ENCODE measurements at places on chromosomes 13 and 19. TPM values are rescaled to one million over a fixed set of nuclear protein-coding genes. Genes with fewer than 3 reads are reported as not detected.

The CYP4F2 gene
- total RNA-seq, result 1.1 TPM

DNA sequence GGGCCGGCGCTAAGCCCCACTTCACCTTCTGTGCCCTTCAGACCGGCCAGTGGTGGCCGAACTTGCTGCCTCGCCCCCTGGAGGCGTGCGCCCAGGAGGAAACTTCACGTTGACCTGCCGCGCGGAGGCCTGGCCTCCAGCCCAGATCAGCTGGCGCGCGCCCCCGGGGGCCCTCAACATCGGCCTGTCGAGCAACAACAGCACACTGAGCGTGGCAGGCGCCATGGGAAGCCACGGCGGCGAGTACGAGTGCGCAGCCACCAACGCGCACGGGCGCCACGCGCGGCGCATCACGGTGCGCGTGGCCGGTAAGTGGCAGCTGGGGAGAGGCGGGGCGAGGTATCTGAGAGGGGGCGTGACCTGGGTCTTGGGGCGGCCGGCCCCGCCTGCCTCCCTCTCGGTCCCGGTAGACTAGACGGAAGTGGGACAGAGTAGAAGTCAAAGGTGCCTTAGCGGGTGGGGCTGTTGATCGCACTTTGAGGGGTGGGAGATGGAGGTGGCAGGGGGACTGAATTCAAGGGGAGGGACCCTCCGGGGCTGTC lies 5.6 kb downstream of the ICAM5 start:
- no peak for DNase-seq

- DNase-seq, result no peak
Measured at GRCh38 chr19:55459950-55460657, 1.3 kb downstream of the ISOC2 start.

The PTPRH gene
- total RNA-seq, result 21.4 TPM

- no peak for DNase-seq
Measured at GRCh38 chr13:75345193-75345592, 136.8 kb downstream of the TBC1D4 start.

The GJB2 gene
- 5.5 TPM for total RNA-seq

The ZNF439 gene
- total RNA-seq, result 0.83 TPM

The ZNF723 gene
- not detected for total RNA-seq

GRCh38 chr13:48569104-48569666 lies 36.3 kb upstream of the RCBTB2 start:
- no peak for DNase-seq

GRCh38 chr19:1540365-1540925 lies 16.6 kb downstream of the PLK5 start:
- no peak for DNase-seq

GRCh38 chr19:21101521-21102242 lies 19.7 kb downstream of the ZNF714 start:
- no peak for DNase-seq

DNA sequence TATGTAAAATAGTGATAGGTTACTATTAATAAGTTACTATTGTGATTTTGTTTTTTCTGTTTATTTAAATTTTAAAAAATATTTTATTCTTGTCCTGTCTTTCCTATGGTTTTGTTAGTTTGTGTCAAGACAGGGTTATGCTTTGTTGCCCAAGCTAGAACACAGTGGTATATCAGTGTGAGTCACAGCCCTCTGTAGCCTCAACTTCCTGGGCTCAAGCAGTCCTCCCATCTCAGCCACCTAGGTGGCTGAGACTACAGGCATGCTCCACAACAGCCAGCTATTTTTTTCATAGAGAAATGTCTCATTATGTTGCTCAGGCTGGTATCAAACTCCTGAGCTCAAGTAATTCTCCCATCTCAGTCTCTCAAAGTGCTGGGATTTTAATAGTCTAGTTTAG lies 99.5 kb downstream of the ZNF675 start:
- no peak for DNase-seq

DNA sequence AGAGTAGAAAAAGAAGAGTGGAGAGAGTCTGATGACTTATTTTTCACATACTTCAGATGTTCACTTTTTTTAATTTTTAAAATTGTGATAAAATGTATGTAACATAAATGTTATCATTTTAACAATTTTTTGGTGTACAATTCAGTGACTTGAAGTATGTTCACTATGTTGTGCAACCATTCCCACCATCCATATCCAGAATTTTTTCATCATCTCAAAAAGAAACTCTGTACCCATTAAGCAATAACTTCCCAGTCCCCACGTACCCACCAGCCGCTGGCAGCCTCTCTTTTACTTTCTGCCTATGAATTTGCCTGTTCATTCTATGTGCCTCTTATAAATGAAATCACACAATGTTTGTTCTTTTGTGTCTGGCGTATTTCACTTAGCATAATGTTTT lies 43.3 kb downstream of the SKA3 start:
- no peak for DNase-seq

DNA sequence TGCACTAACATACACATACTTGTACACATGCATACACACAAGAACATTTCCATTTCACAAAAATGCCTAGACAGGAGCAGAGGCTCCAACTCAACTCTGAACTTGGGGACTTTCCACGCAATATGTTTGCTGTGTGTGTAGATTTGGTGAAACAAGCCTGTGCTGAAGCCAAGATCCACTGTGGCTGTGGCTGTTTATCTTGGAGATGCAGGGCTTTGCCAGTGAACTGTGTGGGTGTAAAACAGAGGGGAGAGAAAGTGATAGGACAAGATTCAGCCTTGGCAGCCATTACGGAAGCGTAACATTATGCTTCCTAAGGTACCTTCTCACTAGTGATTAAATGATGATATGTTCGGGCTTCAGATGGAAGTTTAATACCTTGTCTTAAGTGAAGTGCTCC lies 73.2 kb upstream of the MBNL2 start:
- no peak for DNase-seq

DNA sequence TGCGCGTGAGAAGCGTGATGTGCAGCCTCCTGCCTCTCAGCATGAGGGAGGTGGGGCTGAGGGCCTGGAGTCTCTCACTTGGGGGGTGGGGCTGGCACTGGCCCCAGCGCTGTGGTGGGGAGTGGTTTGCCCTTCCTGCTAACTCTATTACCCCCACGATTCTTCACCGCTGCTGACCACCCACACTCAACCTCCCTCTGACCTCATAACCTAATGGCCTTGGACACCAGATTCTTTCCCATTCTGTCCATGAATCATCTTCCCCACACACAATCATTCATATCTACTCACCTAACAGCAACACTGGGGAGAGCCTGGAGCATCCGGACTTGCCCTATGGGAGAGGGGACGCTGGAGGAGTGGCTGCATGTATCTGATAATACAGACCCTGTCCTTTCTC lies 8.7 kb downstream of the CD177 start:
- DNase-seq, result no peak

Data from PC-9 (cell line).